Activated CD8-positive, alpha-beta memory T cell treated with anti-CD3 and anti-CD28 coated beads for 4 hours (primary cell): ENCODE measurements at places on chromosomes 4 and X.

GRCh38 chrX:46757593-46757992 lies 1.3 kb downstream of the SLC9A7 start:
- DNase-seq = no peak

- no peak for DNase-seq
Observed at GRCh38 chr4:38582889-38583470, 81.0 kb upstream of the KLF3 start.

DNA sequence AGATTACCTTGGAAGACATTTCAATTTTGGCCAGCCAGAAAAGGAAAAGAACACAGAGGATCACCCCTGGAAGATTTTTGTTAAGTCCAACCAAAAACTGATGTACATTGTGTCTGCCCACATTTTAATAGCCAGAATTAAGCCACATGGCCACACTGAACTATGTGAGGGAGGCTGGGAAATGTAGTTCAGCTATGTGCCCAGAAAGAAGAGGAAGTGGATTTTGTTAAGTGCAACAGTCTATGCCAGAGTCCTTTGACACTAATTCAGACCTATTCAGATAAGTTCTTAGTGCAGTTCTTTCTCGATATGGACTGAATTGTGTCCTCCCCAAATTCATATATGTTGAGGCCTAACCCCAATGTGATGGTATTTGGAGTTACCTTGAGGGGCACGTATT lies 18.4 kb downstream of the PRPS1 start:
- DNase-seq = no peak

GRCh38 chr4:25437926-25438325 lies 60.9 kb downstream of the ANAPC4 start:
- DNase-seq = no peak

DNA sequence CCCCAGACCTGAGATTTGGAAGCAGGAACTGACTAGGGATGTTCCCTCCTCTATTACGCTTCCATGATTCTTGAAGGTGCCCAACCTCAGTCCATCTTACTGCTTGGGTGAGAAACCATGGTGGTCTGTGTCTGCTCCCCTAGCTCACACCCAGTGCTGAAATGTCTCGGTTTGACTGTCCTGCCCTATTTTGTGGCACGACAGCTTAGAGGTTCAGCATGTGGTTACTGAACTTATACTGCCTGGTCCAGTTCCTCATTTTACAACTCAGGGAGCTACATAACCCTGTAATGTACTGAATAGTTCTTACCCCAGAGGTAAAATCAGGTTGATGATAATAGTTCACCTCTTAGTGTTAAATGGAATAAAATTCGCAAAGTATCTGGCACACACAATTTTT lies 203.1 kb downstream of the RBM46 start:
- no peak for DNase-seq

- no peak for DNase-seq
Observed at GRCh38 chrX:41963348-41963747, 40.0 kb upstream of the CASK start.

DNA sequence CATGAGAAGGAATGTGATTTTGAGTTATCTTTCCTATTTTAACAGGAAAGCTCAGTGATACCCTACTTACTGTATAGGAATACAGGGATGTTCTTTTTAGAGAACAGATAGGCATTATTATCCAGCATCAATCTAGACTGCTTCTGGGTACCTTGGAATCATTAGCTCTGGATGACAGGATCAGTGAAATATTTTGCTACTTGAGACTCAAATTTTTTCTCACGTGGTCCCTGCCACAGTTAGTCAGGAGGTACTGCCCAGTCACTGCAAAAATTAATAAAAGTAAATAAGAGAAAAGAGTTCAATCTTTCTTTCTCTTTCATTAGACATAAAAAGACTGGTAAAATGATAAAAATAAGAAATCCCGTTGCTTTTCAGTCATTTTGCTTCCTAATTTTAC lies 5.5 kb downstream of the ZNF827 start:
- DNase-seq = no peak

GRCh38 chrX:45750639-45751038 lies 550.0 kb upstream of the DIPK2B start:
- no peak for DNase-seq

DNA sequence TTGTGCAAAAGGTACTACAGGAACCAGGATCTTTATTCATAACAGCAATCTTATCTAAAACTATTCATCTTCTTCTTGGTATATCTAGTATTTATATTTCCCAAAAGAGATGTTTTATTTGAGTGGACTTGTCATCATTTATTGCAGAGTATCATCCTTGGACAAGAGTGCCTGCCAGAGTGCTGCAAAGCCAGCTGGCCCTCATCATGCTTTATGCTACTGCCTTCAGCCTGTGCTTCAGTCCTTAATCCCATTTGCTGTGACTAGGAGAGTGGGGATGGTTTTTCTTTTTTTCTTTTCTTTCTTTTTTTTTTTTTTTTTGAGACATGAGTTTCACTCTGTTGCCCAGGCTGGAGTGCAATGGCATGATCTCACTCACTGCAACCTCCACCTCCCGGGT lies 33.5 kb upstream of the ELF2 start:
- DNase-seq = no peak

- no peak for DNase-seq
Observed at GRCh38 chr4:11801466-11802446, 373.1 kb upstream of the HS3ST1 start.

DNA sequence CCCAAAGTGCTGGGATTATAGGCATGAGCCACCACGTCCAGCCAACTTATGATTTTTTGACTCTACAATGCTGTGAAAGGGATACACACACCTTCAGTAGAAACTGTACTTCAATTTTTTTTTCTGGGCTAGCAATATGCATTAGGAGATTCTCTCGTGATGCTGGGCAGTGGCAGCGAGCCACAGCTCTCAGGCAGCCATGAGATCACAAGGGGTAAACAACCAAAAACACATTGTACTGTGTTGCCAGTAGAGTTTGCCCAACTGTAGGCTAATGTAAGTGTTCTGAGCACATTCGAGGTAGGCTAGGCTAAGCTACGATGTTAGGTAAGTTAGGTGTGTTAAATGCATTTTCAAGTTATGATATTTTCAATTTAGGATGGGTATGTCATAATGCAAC lies 25.7 kb downstream of the RAB33A start:
- no peak for DNase-seq

GRCh38 chr4:57061395-57061794 lies 48.8 kb downstream of the IGFBP7 start:
- DNase-seq = no peak

DNA sequence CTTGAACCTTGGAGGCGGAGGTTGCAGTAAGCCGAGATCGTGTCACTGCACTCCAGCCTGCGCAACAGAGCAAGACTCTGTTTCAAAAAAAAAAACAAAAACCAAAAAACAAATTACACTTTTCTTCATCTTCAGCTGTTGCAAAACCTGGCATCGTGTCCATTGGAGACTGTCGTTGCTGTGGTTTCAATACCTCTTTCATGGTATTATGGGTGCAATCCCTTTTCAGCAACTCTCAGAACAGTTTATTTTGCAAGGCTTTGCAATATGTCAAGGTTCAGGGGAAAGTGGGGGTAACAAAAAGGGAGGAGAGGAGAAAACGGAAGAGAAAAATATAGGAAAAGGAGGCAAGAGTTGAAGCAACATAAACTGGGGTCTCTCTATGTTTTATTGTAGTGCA lies 40.8 kb downstream of the ARSD start:
- no peak for DNase-seq

DNA sequence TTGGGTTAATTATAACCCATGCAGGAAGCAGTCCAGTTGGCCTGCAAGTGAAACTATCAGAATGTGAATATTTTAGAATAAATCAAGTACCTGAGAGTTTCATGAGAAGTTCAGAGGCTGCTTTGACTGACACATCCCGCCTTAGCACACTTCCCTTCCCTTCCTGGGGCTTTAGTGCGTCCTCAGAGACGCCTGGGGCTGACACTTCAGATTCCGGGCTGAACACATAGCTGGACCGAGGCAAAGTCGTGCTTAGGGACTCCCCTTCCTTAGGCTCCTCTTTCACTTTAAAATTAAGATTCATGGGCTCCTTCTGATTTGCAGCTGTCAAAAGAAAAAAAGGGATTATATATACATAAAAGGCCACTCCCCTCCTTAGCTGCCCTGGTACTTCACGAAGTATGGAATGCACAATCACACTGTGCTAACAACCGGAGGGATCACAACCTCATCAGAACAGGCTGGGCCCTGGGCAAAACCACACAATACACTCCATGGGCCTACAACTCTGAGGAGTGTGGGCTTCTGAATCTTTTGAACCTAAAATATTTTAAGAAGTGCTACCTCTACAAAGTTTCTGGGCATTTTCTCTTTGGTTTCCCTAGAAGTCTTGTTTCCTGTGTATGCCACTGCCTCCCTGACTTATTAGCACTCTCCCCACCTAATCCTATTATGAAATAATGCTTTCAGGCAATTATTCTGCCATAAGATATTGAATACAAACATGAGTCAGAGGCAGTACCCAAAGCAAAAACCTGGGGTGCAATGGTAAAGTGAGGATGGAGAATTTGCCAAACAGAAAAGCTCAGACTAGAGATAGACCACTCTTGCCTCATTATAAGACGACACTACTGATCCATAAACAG lies 68.2 kb downstream of the ZNF827 start:
- no peak for DNase-seq

DNA sequence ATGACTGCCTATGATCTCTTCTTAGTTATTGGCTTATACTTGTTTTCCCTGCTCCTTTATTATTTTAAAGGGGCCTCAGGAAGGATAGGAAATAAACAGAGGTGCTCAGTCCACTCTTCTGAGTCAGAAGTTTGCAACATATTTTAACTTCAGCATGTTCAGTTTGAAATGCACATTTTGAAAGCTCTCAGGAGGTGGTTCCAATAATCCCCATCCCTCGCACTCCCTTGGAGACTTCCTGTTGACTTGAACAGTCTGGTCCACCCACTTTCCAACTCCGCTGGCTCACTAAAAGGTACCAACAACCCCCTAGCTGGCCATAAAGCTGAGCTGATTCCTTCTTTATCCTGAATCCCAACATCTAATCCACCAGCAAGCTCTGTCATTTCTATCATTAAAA lies 78.3 kb upstream of the DUSP21 start:
- no peak for DNase-seq

- no peak for DNase-seq
Observed at GRCh38 chrX:138191998-138192397, 519.5 kb downstream of the FGF13 start.

DNA sequence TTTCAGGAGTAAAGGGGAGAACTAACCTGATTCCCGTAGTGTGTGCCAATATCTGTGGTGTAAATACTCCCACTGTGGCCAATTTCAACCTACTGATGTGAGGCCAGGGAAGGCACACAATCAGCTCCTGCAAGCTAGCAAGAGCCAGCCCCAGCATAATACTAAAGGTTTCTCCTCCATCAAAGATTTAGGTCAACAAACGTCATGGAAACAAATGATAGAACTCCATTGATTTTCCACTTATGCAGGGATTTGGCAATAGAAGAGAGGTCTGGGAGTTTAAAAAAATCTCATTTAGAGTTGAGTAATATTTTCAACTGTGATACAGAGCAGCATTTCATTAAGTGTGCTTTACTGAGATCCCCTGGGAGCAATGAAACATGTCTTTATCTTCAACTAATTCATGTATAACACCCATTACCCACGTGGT lies 15.8 kb upstream of the VEGFD start:
- DNase-seq = no peak

DNA sequence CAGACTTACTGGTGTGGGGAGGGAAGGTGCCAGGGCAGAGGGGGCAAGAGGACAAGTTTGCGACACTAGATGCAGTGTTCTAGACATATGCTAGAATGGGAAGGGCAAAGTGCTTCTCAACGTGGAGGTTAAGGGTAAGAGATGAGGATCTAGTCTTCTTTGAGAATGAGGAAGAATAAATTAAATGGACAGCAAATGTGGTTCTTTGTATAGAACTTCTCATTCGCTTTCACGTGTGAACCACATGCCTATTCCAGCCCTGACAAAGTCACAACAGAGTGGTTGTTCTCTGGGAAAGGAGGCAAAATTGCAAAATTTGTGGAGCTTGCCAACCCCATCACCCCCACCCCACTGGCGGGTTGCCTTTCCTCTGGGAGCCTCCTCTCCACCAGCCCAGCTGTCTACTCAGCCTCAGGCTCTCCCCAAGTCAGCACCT lies 1.5 kb upstream of the ANXA5 start:
- no peak for DNase-seq

DNA sequence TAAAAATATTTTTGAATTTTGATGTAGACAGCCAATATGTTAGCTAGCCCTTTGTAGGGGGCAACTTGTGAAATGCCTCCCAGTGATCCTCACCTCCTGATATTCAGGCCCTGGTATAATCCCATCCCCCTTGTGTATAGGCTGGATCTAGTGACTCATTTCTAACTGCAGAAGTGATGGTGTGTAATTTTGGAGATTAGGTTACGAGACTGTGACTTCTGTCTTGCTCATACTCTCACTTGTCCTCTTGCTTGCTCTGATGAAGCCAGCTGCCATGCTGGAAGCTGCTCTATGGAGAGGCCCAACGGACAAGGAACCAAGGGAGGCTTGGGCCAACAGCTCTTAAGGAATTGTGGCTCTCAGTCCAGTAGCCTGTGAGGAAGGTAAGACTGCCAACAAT lies 61.7 kb downstream of the GPR82 start:
- no peak for DNase-seq

- DNase-seq = no peak
Observed at GRCh38 chr4:185122681-185123345, 20.3 kb upstream of the SLC25A4 start.

DNA sequence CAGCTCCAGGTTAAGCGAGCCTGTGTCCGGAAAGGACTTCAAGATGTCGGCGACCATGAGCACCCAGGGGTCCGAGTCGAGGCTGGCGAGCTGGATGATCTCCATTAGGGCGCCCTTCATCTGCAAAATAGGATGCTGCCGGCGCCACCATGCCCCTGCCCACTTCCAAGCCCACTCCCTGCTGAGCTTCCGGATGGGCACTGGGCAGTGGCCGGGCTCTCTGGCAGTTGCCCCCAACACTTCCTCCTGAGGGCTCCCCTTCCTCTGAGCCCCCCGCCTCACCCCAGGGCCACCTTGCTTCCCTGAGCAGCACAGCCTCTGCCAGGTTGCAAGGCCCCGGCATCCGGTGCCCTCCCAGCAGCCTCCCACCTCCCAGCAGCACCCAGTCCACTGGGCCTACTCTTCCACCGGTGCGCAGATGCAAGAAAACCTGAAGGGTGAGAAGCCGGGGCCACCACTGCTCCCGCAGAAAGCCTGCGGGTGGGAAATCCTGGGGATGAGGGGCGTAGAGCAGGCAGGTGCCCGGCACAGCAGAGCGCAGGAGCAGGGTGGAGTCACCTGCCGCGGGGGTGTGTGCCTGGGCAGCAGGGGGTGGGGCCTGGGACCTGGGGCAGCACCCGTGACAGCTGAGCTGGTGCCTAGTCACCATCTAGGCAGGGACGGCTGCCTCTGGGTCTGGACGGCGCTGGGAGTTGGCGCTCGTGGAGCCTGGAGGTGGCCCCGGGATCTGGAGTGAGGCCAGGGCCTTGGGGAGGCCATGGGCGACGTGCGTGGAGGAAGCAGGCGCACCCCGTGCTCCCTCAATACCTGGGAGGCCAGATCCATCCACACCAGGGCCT lies 17.0 kb downstream of the NELFA start:
- DNase-seq = no peak

DNA sequence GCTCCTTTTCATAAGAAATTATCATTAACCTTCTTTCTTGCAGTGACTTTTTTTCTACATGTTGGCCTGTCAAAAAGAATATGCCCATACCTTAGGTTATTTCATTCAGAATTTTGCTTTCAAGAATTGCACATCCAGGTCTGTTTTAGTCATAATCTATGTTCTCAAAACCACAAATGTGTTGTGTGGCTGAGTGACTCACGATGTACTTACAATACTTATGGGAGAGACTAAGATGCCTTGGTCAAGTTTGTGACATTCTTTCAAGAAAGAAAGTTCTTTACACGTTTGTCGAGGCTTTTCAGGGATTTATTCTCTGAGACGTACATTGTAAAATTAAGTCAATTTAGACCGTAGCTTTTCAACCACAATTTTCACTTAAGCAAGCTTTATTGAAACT lies 396.7 kb downstream of the FSTL5 start:
- no peak for DNase-seq
